ENCODE measurements at places on chromosomes 3 and 15.

- ATAC-seq: no peak
Observed at GRCh38 chr15:48388910-48389309, 57.7 kb downstream of the DUT start.

DNA sequence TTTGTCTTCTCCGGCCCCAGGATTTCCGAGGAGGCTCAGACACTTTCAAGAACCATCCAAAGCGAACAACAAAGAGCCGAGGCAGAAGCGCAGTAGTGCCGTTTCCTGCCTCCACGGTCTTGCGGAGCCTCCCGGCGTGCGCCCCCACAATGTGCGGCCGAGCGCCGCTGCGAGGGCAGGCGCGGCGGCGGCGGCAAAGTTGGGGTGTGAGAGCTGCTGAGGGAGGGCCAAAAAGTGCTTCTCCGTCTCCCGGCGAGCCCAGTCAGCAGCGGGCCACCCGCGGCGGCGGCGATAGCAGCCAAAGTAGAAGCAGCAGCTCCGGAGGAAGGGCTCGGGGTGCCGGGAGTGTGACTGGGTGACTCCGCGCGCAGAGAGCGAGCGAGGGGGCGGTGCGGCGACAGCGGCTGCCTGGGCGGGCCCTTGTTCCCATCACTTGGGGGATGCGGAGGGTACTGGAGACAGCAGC lies 749.1 kb downstream of the ROBO1 start:
- peak; percentile 78 for ATAC-seq

GRCh38 chr3:155356594-155357370 lies 63.3 kb upstream of the STRIT1 start:
- ATAC-seq: no peak

DNA sequence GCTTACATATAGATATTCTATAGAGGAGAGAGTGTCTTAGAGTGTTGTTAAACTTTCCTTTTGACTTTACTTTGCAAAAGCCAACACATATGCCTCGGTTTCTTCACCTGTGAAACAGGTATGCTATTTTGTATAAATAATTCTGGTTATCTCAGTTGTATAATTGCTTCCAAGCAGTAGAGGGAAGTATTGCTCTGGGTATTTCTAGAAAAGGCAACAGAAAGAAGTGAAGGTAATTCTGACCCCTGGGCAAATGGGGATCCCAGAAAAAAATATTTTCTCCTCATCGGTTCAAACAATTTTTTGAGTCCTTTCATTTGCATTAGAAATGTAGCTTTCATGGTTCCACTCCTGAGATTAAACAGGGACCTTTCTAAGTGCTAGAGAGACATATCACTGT lies 216.5 kb upstream of the SEMA6D start:
- no peak for ATAC-seq

DNA sequence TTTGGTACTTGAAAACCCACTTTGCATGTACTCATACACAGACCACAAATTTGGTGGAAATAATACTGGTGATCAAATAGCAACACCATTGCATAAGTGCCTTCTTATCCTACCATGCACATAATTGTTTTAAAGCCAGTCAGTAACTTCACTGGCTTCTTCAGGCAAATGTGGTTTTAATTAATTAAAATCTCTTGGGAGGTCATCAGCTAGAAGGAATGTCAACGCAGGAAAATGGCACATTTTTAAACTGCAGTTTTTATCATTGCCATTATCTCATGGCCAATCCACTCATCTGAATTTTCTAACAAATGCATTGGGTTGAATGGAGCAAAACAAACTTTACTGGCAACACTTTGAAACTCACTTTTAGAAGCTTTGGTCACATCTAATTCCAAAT lies 105.7 kb upstream of the ZPLD1 start:
- no peak for ATAC-seq

DNA sequence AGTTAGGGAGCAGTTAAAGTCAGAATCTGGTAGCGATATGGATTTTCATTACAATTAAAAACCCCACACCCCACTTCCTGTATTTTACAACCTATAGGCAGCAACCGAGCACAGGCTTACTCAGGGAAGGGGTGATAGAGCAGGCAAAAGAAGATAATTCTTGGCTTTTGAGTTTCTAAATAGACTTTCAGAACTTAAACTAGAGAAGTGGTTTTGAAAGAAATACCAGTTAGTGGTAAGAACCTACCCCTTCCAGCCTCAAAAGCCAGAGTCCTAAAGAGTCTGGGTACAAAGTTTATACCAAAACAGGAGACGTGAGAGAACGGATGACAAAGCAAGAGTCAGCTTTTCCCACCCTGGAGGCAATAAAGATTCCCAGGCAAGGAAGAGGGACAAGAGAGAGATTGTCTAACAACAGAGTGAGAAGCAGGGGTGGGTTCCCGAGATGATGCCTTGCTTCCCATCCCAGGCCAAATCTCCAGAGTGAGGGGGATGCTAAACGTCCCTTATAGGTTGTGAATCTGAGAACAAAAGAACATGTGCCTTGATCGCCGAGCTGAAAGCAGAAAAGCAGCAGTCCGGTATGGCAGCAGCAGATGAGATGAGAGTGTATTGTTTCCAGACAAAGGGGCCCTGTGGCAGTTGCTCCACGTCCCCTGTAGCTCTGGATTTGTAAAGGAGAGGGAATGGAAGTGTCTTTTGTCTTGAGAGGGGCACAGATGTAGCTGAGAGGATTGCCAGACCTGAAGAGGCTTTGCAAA lies 36.8 kb downstream of the KLHL6 start:
- no peak for ATAC-seq

DNA sequence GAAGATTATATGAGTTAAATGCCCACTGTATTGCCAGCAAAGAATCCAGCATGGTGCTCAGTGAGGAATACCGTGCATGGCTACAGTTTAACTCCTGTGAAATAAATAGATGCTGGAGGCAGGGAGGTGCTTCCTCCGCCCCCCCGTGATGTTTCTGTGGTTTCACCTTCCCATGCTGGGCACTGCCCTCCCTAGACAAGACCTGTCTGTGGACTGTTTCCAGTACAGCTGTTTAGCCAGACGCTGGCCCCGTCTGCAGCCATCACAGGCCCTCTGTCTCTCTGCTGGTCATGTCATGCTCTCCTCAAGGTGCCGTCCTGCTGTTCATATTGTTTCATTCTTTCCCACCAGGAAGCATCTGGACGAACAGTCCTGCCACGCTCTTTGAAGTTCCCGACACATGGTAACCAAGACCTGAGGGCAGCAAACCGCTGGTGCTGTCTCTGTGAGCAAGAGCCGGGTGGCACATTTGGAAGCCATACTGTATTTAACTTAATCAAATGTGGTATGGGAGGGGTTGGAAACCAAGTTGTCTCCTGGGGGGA lies 31.4 kb downstream of the GOLGA8S start:
- no peak for ATAC-seq

- no peak for ATAC-seq
Observed at GRCh38 chr3:149604125-149604875, 53.5 kb downstream of the WWTR1 start.

GRCh38 chr15:31367730-31368344 lies 41.2 kb downstream of the KLF13 start:
- ATAC-seq: no peak

- ATAC-seq: no peak
Observed at GRCh38 chr3:58063022-58063815, 55.0 kb downstream of the FLNB start.

DNA sequence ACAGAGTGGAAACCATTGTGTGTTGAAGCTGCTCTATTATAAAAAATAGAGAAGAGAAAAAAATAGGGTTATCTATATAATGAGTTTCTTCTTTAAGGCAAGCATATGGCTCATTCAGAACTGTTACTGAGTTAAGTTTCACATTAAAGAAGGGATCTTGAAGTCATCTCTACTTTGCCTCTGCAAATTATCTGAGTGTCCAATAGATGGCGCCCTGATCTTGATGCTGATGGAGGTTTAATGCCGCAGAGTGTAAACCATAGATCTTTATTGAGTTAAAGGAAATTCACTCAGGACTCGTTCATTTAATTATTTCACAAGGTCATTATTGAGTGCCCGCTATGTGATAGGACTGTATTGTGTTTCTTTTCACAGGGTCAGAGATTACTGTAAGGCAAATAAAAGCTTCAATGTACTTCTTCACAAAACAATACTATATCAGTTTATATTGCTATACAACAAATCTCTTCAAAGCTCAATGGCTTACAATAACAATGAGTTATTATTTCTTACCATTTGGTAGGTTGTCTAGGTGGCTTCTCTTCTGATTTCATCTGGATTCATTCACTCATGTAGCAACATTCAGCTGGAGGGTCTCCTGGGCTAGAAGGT lies 171.4 kb downstream of the NSUN3 start:
- ATAC-seq: peak; percentile 38

DNA sequence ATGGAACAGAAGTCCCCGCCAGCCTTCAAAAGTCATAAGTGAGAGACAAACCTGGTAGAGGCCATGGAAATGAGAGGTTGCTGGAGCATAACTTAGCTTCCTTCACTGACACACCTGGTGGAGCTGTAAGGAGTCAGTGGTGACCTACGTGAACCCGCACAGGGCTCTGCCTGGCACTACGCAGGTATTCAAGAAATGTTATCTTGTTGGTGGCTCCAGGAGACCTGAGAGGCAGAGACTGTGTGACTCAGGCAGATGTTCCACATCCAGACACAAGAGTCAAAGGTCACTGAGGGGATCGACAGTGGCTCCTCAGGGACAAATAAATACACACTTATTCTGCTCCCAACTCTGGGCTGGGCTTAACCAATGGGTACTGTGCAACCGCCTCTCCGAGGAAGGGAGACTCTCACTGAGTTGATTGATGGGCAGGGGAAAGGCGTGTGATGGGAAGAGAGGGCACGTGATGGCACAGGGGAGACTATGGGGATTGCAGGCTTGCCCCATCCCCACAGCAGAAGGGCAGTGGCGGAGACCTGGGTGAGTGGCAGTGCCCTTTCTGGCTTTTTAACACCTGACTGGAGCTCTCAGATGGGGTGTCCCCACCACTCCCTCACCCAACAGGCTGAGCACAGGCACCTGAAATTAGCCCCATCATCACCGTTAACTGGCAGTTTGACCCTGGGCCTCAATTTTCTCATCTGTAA lies 111.7 kb upstream of the SMAD3 start:
- ATAC-seq: no peak

DNA sequence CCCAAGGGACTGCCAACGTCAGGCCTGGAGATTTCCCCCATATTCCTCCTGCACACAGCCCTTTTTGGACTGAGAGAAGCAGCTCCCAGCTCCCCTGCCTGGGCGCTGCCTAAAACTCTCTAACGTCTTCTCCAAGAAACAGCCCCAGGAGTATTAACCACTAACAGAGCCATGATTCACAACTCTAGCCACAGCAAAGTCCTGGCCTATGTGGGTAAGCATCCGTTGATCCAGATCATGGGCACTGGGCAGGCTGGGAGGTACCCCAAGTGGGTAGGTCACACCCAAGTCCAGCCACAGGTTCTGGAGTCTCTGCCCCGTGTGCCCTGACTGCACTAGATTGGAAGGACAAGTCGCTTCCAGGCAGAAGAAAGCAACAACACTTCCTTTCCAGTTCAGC lies 31.9 kb downstream of the NBEAL2 start:
- no peak for ATAC-seq

DNA sequence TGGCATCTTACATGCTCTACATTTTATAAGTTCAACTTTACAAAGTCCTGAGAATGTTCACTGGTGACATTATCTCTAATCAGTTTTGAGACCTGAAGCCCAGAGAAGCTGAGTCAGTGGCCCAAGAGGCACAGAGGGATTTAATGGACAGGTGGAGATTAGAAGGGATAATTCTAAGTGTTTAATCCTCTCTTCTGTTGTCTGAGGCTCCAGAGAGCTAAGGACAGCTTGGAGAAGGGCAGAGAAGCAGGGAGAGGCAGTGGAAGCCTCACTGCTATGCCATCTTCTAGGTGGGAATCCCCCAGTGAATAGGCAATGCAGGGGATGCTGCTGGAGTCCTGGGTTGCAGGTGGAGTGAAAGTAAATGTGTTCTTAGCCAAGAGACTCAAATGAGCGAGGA lies 369.4 kb upstream of the SLCO3A1 start:
- no peak for ATAC-seq

DNA sequence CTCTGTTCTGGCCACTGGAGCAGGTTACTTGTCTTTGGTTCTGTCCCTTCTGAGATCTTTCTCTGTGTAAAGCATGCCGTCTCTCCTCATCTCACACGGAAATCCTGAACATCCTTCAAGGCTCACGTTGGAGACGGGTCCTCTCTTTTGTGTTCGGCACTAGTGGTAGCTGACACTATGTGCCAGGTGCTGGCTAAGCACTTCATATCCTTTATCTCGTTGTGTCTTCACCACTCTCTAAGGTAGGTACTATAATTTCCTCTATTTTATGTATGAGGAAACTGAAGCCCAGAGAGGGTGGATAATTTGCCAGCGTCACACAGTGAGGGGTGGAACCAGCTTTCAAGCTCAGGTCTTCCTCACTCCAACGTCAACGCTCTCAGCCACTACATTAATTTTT lies 1.2 kb downstream of the IFT122 start:
- ATAC-seq: no peak

GRCh38 chr15:81302701-81303109 lies 21.2 kb downstream of the STARD5 start:
- ATAC-seq: no peak

GRCh38 chr15:65525622-65526021 lies 4.6 kb upstream of the HACD3 start:
- no peak for ATAC-seq

DNA sequence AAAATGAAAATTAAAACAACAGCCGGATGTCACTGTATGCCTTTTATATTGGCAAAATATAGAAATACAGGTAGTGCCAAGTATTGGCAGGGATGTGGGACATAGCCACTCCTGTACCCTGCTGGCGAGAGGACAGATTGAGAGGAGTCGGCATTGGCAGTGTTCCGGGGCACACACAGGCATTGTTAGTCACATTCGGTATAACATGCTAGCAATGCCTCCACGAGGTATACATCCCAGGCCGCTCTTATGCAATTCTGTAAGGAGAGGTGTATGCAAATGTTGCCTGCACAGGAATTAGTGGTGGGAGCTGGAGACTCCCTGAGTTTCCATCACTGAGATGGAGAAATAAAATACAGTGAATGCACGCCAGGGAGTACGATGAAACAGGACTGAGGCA lies 99.4 kb upstream of the DLG1 start:
- ATAC-seq: peak; percentile 84

DNA sequence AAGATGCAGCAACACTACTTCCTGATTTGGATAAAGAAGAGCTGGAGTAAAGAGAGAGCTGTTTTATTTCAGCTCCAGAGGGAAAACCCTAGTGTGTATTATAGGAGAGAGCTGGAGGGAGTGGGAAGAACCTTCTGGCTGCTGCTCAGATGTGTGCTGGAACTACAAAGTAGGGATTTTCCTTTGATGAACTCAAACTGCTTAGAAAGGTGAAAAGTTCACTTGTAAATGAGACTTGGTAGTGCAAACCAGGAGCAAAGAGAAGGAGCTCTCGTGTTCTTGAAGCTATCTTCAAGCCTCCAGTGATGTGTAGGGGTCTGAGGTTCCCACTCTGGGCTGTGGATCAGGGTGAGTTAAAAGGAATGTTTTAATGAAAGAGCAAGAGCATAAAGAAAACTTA lies 110.4 kb downstream of the EDEM1 start:
- no peak for ATAC-seq

- no peak for ATAC-seq
Observed at GRCh38 chr15:43483297-43484128, 9.4 kb downstream of the TP53BP1 start.

Measured in esophagus mucosa (tissue), 1 donor.